ENCODE measurements at places on chromosomes 1 and 21.

DNA sequence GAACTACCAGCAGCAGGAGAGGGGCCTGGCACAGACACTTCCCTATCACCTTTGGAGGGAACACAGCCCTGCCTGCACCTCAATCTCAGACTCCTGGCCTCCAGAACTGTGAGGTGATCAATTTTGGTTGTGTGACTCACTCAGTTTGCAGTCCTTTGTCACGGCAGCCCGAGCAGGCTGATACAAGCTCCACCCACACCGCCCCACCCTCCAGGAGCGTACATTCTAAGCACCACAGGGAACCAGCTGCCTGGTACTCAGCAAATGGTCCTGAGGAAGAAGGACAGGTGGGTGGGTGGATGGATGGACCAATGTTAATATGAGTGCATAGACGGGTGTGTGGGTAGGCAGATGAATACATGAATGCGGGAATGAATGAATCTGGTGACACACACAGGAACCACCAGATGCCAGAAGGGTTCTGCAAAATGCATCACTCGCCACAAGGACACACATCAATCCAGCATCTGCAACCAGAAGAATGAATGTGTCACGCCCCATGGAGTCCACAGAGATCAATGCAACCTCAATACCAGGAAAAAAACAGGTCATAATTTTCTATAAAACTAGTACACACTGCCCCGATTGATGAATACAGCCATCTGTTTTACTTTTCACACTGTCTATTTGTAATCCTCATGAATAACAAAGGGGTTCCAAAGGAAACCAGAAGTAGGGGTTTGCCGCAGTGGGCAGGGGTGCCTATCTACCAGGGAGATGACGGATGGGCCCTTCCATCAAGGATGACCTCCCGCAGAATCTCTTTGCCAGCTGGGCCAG, 284.5 kb downstream of the NPHP4 start:
- no peak for DNase-seq

DNA sequence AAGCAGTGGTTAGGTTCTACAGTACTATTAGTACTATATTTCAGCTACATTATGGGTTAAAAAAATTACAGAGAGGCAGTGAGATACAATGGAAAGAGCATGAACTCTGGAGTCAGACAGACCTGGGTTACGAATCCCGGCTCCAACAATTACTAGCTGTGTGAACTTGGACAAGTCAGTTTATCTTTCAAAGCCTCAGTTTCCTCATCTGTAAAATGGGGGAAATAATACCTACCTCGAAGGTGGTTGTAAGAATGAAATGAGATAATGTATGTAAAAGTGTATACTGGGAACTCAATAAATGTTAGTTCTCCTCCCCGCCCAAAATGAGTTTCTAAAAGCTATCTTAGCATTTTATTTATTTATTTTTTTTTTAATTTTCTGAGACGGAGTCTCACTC, 59.5 kb downstream of the PRPF38A start:
- DNase-seq, result no peak

DNA sequence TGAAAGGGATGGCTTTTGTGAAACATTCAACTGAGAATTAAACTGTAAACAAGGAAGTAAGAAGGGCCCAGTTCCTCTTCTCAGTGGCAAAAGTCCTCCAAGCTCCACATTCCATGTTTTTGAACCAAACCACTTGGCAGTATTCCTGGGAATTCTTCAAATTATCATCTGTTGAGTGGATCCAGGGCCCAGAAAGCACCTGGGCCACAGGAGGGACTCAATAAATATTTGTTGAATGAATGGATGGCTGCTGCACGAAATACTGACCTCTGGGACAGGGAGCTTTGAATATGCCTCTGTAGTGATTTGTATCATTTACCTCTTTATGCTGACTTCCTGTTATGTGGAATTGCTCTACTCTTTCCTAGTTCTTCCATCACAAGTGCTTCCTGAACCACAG, 4.7 kb downstream of the SLC35F3 start:
- no peak for DNase-seq

- DNase-seq, result no peak
Observed at GRCh38 chr1:115036814-115037507, 7.3 kb downstream of the TSHB start.

- no peak for DNase-seq
Observed at GRCh38 chr1:24195136-24195535, 8.0 kb upstream of the IFNLR1 start.

DNA sequence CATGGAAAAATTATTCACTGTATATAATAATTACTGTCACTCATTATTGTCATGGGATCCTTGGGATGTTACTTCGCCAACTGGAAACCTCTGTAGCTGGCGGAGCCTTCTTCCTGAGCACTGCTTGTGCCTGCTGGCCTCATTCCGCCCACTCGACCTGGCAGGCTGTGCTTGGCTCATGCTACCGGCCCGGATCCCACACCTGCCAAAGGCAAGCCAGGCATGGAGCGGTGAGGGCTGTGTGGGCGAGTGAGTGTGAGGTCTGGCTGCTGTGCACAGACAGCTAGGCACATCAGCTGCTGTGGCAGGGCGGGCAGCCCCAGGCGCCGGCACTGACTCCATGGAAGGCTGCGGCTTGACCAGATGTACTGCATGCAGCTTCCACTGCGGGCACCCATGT, 78.4 kb downstream of the DISP1 start:
- no peak for DNase-seq

GRCh38 chr21:45003331-45004058, 63.7 kb downstream of the SLX9 start:
- DNase-seq, result no peak

DNA sequence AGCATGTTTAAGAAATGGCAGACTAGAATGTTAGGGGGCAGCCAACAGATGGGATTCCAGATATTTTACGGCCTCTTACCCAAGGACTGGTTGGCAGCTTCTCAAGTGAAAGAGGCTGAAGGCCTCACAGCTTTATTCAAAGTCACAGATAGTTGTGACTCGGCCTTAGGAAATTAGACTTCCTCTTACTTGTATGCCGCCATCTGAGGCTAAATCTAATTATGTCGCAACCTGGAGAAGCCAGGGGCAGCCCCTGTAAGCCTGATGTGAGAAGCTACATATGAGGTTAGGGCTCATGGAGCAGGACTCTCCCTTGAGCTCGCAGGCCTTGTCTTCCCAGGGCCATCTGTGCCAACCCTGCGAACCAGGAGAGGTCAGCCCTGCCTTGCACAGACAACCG, 352.5 kb downstream of the HHAT start:
- DNase-seq, result no peak

DNA sequence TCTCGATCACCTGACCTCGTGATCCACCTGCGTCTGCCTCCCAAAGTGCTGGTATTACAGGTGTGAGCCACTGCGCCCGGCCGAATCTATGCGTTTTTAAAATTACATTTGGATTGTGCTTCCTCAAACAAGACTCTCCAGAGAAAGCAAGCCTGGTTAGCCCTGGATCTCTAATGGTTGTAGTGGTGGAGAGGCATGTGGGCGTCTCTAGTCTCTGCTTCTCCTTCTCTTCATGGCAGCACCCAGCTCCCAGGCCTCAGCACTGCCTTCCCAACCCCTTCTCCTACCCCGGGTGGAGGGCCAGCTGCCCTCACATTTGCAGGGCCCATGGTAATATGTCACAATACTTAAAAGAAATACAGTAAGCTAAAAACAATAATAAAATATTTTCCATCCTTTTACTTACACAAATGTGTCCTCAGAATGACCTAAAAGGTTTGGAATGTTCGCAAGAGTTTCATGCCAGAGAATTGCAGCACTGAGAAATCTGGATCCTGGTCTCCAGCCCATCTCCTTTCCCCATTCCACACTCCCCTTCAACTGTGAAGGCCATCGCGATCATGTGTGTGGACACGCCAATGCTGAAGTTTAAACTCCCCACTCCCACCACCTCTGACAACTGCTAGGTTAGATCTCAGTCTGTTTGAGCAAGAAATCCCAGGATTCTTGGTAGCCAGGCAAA, 7.0 kb downstream of the OR14I1 start:
- no peak for DNase-seq

- no peak for DNase-seq
Observed at GRCh38 chr21:17082843-17083483, 429.9 kb upstream of the CXADR start.

GRCh38 chr21:46190491-46191131, 6.4 kb upstream of the SPATC1L start:
- no peak for DNase-seq

- DNase-seq, result no peak
Observed at GRCh38 chr1:150121236-150121862, 28.4 kb upstream of the PLEKHO1 start.

- no peak for DNase-seq
Observed at GRCh38 chr1:202276920-202277319, 64.8 kb downstream of the UBE2T start.

DNA sequence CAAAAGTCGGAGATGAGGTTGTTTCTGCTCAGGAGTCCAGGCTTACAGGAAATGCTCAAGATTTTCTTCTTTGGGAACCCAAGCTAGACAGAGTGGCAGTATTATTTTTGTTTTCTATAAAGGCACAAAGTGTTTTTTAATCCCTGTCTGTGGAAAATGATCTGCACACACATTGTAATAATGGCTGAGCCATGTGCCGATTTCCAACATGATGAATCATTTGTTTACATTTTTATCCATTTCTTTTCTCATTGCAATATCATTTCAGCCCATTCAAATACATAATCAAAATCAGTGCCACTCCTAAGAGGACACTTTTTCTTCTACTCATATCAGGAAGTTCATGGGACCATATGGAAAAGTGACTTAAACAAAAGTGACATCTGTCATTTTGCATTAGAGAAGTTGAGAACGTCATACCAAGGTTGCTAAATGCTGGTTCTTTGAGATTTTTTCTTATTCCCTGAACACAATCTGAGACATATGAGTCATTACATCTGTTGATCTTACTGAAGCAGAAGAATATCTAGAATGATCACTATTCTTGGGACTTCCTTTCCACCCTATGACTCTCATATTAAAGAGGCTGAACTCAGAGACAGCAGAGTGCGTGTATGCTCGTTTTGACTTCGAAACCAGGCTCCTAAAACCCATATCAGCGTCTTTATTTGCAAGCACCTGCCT, 44.9 kb downstream of the ACTA1 start:
- DNase-seq, result no peak

DNA sequence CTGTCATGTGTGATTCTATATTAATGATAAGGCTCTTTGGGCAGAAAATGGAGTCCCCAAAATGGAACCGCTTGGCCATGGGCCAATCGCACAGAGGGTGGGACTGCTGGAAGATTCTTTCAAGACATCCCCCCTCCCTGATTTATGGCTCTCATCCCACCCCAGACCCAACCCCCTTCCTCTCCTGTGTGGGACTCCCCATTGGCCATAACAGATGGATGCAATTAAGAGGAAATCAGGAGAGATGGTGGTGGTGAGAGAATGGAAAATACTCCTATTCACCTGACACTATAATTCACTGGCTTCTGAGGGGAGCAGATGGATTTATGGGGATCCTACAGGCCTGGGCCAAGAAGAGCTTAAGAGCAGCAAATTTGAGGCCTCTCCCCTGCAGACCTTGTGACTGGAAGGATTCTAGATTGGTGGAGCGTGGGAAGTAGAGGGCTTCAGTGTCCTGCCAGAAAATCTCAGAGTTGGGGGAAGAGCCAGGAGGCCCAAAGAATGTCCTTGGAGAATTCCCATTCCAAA, 1.7 kb downstream of the IGFN1 start:
- no peak for DNase-seq

DNA sequence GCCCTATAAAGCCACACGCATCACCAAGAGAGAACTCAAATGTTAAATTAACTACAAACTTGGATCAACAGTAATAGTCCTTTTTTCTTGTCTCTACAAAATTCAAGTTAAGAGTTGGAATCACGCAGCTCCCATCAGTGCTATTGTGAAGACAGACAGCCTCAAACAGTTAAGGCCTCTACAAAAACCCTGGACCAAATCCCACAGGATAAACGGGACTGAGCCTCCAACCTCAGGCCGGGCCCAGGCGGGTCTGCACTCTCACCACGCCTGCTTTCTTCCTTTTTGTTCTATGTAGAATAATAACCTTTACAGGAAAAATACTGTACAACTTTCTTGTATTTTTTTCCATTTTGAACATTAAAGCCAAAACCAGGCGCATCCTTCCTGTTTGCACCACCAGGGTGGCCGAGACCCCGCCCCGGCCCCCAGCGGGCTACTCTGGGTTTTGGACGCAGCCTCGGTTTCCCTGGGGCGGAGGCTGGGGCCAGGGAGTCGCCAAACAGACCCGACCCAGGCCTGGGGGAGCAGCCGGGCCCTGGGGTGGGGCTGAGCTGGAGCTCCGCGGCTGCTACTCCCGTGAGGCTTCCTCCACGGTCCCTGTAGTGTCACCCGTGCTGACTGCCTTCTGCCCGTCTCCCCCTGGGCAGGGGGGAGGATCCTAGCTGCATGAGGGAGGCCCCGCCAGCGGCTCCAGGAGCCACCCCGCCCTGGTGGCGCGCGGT, 158.4 kb downstream of the CASZ1 start:
- no peak for DNase-seq

DNA sequence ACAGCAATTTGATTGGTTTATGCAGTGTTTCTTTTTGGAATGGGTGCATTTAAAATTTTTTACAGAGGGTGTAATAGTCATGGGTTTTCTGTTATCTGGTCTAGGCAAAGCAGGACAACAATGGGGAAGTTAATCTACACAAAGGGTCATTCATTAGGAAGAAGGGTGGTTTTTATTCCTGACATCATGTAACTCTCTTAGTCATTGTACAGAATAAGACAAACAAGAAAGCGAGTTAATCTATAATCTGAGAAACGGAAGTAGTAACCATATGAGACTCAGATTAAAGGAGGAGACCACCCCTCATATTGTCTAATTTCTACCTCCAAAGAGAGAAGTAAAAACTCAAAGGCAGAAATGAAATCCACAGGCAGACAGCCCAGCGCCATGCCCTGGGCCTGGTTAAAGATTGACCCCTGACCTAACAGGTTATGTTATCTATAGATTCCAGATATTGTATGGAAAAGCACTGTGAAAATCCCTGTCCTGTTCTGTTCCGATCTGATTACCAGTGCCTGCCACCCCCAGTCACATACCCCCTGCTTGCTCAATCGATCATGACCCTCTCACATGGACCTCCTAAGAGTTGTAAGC, 10.5 kb upstream of the IFI6 start:
- DNase-seq, result no peak

- DNase-seq, result peak; percentile 26
Observed at GRCh38 chr1:224380003-224380402, 23.3 kb downstream of the CNIH4 start.

GRCh38 chr1:23177031-23177430, 8.4 kb upstream of the LUZP1 start:
- no peak for DNase-seq

DNA sequence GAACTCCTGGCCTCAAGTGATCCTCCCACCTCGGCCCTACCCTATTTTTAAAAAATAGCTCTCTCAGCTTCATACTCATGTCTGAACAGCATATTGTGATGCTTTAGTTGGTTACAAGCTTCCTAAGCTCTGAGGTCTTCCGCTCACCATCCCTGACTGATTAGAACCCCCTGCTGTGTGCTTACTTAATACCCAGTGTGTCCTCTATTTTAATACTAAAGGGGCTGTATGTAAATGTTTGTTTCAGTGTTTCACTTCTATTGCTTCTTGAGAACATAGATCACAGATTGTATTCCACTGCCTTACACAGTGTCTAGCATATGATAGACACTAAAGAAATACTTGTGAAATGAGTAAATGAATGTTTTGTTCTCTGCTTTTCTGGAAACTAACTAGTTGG, 29.8 kb downstream of the ZYG11B start:
- no peak for DNase-seq

GRCh38 chr1:27026621-27027574, 14.2 kb upstream of the TENT5B start:
- no peak for DNase-seq
